Inflammatory macrophage (primary cell): ENCODE measurements at places on chromosomes 11 and 22.
A peak's percentile ranks its signal among the peaks of the same experiment; 100 is the strongest.

DNA sequence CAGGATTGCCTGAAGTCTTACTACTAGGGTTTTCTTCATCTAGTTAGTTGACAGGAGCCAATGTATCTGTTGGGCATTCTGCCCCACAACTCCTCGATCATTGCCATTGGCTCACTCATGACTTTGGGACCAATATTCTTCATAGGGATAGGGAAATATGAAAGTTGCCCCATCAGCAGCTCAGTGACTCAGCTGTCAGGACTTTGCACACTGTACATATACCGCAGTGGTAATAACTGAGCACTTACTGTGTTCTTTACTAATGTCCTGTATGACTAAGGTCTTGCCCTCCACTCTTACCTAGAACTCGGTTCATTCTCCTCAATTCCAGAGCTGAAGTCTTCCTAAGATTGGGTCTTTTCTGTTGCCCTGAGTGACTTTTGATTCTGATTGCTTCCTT is 46.8 kb upstream of the PGR start:
- DNase-seq: no peak

- DNase-seq: no peak
These were observed 134.9 kb downstream of the DBX1 start for GRCh38 chr11:20025332-20025840.

- no peak for DNase-seq
These were observed 29.4 kb upstream of the BAIAP2L2 start for GRCh38 chr22:38139901-38140300.

GRCh38 chr11:45658292-45658991 is 7.0 kb downstream of the CHST1 start:
- DNase-seq: peak; percentile 55

DNA sequence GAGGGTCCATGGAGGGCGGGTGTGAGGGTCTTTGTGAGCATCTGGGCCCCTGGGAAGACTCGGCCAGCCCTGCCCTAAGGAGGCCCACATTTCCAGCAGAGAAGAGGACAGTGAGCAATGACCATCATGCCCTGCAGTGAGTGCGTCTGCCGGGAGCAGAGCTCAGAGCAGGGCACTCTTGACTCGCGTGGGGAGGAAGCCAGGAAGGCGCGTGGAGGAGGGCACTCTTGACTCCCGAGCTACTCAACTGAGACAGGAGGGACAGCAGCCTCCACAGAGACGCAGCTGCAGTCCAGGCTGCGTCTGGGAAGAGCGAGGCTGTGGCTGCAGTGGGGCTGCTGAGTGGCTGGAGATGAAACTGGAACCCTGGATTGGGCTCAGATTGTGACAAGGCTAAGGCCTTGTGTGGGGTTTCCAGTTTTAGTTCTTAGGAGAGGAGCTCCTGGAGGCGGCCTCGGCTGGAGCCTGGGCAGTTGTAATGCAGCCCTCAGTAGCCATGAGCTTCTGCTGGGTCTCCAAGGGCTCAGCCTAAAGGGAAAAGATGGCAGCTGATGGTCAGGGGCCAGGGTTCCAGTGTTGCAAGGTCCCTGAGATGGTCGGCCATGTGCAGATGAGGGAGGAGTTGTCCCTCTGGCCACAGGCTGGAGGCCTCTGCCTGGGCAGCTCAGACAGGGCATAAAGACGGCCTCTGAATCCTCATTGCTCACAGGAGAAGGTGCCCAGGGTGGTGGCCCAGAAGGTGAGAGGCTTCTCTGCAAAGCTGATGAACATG is 264.7 kb upstream of the B3GAT1 start:
- no peak for DNase-seq

DNA sequence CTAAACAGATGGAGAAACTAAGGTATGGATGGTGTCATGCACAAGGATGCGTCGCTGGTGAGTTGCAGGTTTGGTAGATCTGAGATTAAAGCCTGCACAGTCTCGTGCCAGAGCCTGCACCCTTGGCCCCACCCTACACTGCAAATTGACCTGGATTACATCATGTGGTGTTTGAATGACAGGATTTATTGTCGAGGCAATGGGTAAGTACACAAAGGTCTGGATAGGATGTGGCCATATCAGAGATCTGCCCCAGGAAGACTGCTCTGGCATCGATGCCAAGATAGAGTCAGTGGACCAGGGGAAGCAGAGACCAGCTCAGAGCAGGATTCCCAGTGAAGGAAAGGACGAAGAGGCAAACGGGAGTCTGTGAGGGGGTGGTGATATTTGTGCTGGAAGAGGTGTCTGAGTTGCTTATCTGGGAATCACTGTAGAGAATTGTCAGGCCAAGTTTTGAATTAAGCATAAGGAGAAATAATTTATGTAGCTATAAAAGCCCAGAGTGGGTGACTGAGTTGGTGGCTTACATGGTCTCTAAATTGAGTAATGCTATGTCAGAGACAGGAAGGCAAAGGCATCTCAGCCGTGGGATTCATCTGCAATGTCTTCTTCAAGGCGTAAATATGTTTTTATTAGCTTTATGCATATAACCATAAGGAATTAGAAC is 499.6 kb upstream of the B3GAT1 start:
- no peak for DNase-seq

- DNase-seq: no peak
These were observed 84.6 kb downstream of the BUD13 start for GRCh38 chr11:116688202-116688540.

DNA sequence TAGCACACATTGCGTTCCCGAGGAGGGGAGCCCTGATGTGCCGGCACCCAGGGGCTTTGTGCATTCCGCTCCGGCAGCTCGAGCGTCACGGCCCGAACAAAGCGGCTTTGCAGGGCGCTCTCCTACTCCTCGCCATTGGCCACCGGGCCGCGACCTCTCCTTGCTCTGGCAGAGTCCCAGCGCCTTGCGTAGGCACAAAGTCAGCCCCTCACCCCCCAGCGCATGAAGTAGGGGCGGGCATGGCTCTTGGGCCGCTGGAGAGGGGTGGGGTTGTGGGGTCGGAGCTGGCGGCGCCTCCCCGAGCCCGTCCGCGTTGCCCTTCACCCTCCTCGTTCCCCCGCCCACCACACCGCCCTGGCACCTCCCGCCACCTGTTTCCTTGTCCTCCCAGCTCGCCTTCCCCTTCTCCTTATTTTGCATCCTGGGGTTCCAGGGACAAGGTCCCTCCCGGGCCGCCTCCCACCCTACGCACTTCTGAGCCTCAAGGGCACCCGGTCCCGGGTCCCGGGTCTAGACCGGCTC is 753 bp upstream of the PPARA start:
- peak; percentile 5 for DNase-seq

DNA sequence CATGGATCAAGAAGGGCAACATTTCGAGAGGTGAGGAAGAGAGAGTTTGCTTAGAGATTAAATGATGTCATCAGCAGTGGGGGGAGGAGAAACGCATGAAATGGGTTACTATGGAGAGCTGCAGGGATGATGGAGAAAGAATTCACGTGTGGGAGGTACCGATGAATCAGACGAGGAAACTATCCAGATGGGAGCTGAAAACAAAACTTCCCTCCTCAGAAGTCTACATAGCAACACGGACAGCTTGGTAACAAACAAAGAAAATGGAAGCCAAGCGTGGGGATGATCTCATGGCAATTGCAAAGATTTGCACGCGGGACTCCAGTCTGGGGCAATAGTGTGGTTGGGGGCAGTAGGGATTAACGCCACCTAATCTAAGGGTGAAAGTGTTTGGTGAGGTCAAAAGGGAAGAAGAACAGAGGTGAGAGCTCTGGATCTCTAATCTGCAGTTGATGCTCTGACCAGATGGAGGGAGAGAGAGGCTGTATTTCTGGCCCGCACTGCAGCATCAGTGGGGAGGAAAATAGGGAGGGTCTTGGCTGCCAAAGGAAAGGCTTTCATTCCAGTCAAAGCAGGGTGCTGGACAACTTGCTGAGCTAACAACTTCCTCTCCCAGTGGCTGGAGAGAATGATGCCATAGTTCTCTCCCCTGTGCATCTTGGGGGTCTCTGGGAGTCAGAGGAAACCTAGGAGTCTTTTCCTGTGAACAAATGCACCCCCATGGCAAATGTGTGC is 43.4 kb upstream of the CSNK2A3 start:
- peak; percentile 24 for DNase-seq

DNA sequence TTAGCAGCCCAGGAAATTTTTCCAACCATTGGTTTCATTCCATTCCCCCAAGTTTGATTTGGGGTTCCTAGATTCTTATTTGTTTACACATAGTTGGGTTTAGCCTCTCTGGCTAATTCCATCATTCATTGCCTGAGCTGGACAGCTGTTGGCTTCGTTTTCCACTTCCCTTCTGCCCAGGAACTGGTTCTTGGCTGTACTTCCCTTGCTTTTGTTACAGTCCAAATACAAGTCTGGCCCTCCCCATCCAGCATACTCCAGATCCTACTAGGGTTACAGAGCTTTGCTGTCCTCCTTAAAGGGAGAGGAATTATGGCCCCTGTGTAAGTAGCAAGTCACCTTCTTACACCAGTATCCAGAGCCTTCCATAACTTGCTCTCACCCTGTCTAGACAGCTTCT is 356.3 kb downstream of the FAT3 start:
- no peak for DNase-seq

DNA sequence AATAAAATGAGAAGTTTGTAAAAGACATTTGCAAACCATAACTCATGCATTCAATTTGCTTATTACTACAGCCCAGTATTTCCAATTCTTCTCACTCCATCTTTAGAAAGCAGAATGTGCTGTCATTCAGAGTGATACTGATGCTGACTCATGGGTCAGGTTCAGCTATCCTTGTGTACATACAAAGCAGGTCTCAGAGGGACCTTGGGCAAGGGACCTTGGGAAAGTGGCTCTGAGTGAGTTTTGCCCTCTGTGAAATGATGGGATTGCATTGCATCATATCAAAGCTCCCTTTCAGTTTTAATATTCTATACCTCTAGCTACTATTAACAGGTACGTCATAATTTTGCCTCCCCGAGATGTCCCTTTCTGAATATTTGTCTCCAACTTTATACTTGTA is 848.7 kb downstream of the OPCML start:
- no peak for DNase-seq

GRCh38 chr11:86440305-86440716 is 65.6 kb downstream of the CCDC81 start:
- no peak for DNase-seq

- DNase-seq: no peak
These were observed 47.0 kb upstream of the CLMP start for GRCh38 chr11:123241874-123242543.

- DNase-seq: no peak
These were observed 3.6 kb downstream of the OTOG start for GRCh38 chr11:17550450-17551346.

- peak; percentile 10 for DNase-seq
These were observed 45.6 kb downstream of the OR4D9 start for GRCh38 chr11:59556917-59557348.

DNA sequence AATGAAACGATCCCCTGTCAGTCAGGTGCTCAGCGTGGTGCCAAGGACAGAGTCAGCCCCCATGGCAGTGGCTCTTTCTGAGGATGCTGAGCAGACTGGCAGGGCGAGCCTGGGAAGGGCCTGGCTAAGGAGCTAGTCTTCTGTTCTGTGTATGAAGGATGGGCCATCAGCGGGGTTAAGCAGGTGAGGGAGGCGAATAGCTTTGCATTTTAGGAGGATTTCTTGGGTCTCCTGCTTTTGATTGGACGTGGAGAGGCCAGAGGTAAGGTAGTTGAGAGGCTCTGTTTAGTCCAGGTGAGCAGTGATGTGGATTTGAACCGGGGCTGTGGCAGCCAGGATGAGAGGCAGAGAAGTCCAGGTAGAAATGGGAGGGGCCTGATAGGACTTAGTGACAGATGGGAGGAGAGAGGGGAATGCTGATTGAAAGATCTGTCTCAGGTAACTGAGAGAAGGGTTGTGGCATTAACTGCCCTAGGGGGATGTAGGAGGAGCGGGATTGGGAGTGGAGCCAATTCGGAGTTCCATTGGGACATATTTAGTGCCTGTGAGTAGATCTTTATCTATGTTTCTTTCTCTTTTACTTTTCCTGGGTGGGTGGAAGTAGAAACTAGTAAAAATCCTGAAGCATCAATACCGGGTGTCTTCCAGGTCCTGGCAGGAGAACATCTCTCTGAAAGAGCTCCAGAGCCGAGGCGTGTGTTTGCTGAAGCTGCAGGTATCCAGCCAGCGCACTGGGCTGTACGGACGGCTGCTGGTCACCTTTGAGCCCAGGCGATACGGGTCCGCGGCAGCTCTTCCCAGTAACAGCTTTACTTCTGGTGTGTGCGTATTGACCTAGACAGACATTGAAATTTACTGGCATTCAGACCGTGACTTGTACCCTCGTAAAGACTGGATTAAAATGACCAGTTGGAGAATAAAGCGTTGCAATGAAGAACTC is 2.0 kb downstream of the IGHMBP2 start:
- DNase-seq: no peak

GRCh38 chr11:20639688-20640087 is 29.7 kb upstream of the NELL1 start:
- no peak for DNase-seq

- no peak for DNase-seq
These were observed 1.0 kb downstream of the C11orf96 start for GRCh38 chr11:43943372-43943930.

DNA sequence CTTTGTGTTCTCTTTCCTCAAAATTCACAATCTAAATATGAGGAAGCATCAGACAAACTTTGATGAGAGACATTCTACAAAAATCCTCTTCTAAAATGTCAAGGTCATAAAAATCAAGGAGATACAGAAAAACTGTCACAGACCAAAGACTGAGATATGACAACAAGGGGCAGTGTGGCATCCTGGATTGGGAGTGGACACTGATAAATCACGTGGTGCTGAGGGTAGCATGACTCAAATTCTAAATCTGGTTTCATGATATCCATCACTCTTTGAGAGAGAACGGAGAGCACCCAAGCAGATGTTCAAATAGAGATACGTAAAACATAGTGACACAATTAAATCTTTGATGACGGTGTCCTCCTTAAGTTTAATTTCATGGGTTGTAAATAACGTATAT is 13.0 kb upstream of the CARD18 start:
- no peak for DNase-seq

- DNase-seq: no peak
These were observed 5.4 kb upstream of the MAPK8IP2 start for GRCh38 chr22:50595189-50595588.

DNA sequence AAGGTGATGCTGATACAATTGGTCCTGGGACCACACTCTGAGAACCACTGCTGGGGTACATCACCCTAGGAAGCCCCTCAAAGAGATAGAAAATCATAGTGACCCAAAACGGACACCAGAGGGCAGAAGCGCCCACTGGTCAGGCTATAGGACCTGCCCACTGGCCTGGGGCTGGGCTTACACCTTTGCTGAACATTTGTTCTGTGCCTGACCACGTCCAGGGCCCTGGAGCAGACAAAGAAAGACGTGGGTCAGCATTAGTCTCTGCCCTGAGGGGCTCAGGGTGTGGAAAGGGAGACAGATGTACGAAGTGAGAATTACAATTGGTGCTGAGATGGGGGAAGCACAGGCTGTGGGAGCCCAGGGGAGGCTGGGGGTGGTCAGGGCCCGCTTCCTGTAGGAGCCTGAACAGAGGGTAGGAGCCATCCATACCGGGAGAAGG is 14.4 kb upstream of the SERPINH1 start:
- DNase-seq: peak; percentile 45

- DNase-seq: no peak
These were observed 40.3 kb upstream of the SMTN start for GRCh38 chr22:31040542-31041398.
